ENCODE measurements at places on chromosomes 3 and 15.

DNA sequence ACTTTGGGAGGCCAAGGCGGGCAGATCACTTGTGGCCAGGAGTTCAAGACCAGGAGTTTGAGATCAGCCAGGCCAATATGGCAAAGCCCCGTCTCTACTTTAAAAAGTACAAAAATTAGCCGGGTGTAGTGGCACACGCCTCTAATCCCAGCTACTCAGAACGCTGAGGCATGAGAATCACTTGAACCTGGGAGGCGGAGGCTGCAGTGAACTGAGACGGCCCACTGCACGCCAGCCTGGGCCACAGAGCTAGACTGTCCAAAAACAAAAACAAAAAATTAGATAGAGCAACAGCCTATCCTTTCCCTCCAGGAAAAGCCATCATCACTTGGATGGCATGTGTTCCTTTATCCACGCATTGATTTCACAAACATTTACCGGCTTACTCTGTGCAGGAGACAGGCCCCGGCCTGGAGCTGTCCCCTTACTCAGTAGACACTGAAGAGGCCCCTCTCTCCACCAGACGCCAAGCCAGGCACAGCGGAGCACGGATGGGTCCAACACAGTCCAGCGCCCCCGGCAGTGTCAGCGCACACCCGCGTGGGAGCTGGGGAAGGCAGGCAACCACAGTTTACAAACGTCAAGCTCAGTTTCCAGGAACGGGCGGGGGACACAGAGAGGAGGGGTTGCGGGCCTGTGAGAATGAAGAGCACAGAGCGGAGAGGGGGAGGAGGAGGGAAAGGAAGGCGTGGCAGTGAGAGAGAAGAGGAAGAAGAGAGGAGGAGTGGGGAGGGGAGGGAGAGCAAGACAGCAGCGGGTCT, 3.1 kb downstream of the GP5 start:
- no peak for DNase-seq

DNA sequence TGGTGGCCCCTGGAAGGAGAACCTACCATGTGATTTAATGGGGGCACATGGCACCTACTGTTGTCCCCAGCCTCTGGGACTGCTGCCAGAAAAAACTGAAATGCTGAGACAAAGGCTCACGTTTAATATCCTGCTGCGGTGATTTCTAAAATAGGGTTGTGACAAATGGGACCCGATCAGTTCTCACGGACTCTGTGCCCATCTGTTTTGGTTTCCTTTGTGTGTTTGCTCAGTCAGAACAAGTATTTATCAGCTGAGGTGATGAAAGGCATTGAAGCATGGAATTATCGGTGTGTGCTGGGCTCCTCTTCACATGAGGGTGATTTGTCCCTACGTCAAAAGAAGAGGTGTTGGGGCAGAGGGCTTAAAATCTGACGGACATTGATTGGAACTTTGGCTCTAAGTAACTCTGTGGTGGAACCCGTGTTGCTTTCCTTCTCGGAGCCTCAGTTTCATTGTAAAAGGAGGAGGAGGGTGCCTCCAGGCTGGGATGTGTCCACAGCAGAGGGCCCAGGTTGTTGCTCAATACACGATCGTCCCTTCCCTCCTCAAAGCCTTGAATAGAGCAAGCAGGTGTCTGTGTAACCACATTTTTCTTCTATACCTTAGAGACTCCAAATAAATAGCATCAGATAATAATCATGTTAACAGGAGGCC, 283.3 kb upstream of the RGMA start:
- DNase-seq: no peak

DNA sequence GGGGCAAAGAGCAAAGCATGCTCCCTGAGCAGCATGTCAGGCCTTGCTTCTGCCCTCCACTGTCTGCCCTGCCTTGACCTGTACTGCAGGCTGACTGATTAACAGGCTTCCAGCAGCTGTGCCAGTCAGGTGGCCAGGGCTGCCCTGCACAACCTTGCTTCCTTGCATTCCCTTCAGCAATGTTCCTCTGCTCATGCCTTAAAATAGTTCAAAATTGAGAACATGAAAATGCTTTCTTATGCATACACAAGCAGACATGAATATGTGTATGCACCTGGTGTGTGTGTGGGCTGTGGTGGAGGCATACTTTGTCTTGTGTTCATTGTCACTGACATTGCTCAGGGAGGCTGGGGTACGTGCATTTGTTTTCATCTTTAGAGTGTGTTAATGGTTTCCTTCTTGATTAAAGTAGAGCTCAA, 1.2 kb upstream of the SLC22A13 start:
- DNase-seq: no peak

DNA sequence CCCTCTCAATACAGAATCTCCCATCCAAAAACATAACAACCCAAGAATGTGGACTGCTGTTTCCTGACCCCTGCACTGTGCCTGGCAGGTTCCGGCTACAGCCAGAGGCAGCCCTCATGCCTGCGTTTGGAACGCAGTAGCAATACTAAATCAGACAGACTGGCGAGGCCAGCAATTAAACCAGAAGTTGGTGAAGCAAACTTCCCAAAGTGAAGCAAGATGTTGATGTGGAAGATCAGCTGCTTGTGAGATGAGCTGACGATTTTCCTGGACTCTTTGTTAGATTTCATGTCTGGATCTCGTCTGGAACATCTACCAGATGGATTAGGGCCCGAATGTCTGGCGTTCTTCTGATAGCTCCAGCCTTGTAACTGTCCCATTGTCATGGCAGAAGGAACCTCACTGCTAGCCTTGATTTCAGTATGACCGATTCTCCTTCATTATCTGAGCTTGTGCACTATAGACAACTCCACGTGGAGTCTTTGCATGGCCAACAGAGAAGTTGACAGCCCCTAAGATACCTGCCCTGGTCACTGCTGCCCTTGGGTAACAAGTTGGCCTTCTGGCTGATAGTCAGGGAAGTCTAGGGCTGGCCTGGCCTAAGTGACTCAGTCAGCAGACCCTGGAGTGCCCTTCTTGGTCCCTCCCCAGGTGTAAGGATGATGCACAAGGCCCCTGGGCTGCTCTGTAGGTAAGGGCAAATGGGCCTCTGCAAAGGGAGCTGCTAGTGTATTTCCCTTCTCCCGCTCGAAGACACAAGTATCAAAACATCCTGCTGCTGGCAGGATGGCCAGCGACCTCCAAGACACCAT, 126.5 kb downstream of the ADAMTS17 start:
- no peak for DNase-seq

DNA sequence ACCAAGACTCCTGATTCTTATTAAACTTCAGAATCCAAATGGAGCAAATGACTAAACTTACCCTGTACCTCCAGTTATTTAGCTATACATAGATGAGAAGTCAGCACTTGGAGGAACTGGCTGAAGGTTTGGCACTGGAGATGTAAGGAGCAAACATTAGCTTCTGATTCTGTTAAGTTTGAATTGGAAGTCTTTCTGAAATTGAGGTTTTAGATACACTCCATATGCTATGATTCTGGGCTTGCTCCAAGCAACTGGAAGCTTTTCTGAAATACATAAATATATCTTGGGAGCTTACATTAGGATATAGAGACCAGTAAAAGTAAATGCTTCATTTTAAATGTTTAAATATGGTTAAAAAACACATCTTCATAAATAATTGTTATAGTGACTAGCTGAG, 333.7 kb downstream of the EPHA3 start:
- no peak for DNase-seq

DNA sequence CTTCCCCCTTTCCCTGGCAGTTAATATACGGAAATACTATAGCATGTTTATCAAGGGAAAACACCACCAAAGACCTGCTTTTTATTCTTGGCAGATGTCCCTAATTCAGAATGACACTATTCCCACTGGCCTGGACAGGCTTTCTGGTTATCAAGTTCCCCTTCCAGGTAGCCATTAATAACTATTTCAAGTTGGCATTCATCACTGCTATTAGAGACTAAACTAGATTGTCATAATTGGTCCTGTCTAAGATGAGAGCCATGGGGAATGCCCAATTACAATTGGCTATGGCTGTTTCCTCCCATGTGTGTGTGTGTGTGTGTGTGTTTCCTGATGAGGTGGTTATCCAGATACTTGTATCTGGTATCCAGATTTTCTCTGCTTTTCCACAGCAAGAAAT, 608.1 kb downstream of the SQOR start:
- DNase-seq: no peak

DNA sequence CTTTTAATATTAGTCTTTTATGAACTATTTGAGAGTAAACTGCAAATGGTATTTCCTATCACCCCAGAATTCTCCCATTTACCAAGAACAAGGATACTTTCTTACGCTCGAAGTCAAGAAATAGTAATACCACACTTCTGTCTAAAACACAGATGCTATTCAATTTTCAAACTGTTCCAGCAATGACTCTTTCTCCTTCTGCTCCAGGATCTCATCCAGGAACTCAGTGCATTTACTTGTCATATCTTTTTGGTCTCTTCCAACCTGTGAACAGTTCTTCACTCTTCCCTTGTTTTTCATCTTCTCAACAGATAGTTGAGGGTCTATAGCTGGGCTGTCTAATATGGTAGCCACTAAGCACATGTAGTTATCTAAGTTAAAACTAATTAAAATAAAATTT, 87.1 kb upstream of the GAP43 start:
- no peak for DNase-seq

DNA sequence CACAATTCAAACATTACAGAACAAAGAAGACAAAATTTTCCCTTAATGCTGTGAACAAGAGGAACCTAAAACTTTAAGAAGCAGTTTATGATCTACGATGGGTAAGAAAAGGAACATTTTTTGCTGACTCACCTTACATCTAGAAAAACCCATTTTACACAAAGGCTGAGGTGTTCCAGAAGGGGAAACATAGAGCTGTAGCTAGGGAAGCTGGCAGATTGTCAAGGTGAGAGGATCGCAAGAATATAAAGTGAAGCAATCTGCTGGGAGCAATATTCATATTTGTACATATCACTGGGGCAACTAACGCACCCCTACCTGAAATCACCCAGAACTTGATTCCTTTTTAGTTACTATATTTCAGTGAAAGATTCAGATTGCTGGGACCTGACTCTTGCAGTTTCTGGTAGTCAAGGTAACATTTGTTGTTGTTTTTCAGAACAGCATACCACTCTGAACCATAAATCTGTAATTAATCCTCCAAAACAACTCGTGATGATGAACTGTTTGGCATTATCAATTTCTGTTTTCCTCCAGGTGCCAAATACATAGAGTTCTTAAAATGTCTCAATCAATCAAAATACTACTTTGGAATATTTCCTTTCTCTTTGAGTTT, 184.1 kb upstream of the LRRC3B start:
- DNase-seq: no peak

DNA sequence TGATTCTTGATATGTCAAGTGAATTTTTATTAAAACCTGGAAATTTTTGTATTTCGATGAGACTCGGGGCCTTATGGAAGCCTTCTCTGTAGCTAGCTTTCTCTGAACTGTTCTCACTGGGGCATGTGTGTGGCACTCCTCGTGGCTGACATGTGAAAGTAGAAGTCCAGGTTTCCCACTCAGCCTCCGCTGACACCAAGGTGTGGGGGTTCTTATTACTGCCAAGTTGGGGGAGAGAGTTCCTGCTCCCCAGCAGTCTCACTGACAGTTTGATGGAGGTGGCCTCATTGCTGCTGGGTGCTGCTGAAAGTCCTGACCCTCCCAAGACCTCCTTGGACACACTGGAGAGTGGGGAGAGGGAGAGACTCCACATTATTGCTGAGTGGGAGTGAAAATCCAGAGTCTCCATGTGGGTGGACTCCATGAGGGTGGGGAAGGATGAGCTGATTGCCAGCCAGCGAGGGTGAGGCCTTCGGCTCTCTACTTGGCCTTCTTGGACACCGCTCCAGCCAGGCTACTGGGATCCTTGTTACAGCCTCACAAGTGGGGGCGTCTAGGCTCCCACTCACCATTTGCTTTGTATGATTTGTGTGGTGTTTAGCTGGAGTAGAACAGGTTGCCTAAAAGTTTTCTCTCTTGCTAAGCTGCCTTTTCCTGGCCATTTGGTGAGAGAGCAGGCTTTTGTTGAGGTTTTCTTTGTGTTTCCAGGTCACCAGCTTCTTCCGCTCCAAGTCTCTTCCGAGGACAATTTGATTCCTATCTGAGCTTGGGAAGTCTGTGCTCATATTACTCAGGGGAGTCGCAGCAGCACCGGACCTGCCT, 64.1 kb downstream of the LSM3 start:
- DNase-seq: no peak

GRCh38 chr3:112032098-112032731, 2.3 kb upstream of the TMPRSS7 start:
- no peak for DNase-seq

All from stimulated activated CD8-positive, alpha-beta memory T cell treated with anti-CD3 and anti-CD28 coated beads, Interleukin-7, amount 100 ng/mL, for 1 hour (primary cell).